ENCODE measurements at places on chromosomes 16 and 17.

- no peak for DNase-seq
Measured at GRCh38 chr17:61399131-61400065, at the start of gene TBX2. Gene TBX2 (plus strand): TSS chr17:61399843. CDS start chr17:61400177, 334 bp downstream.

- no peak for DNase-seq
Measured at GRCh38 chr16:57996406-57997175, 3.9 kb downstream of the ZNF319 start.

DNA sequence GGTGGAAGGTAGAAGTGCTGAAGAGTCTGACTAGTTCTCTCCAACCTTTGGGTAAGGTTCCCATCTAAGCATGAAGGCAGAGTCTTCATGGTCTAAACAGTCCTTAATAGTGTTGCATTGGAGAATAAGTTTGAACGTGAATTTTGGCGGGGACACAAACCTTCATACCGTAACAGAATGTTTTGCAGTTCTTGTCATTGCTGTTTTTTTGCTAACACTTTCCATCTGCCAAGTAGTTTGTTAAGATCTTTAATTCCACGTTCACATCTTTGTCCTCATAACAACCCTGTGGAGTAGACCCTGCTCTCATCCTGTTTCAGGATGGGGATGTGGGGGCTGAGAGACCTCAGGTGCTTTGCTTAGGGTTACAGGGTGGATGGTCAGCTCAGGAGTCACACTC lies 936.9 kb upstream of the EEF2KMT start:
- DNase-seq = no peak

GRCh38 chr16:61042737-61043136 lies 993.5 kb downstream of the CDH8 start:
- no peak for DNase-seq

- no peak for DNase-seq
Measured at GRCh38 chr17:37388266-37388665, 12.5 kb downstream of the C17orf78 start.

DNA sequence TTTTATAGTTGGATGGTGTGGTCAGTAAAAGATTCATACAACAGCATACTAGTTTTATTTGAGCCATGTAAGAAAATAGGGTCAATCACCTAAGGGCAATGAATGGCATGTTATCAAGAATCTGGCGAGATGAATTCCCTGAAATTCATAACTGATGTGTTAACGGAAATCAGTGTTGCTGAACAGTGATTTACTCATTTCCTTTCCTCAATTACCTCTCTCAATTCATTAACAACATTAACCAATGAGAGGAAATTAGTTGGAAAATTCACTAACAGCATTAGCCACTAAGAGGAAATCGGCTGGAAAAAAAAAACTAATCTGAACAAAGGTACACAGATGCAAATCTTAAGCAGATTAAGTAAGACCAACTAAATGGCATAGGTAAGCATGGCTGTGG lies 6.3 kb downstream of the CMTR2 start:
- DNase-seq = no peak
